ENCODE measurements at places on chromosomes 2 and 18. TPM values are rescaled to one million over a fixed set of nuclear protein-coding genes. Genes with fewer than 3 reads are reported as not detected.

DNA sequence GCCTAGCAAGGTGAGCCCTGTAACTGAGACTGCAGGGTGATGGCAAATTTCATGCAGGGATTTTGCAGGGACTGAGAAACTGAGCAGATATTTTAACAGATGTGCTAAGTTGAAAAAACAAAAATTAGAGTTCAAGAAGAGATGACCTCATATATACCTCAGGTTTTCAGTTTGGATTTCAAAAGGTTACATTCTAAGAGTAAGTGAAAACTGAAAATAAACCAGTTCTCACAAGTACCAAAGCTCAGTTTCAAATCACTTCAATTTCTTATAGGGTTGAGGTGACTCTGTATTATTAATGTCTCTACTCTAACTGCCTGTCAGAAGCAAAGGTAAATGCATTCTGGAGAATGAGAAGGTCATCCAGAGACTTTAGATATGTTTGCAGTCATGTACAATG, 237.4 kb upstream of the VRK2 start:
- no peak for DNase-seq

DNA sequence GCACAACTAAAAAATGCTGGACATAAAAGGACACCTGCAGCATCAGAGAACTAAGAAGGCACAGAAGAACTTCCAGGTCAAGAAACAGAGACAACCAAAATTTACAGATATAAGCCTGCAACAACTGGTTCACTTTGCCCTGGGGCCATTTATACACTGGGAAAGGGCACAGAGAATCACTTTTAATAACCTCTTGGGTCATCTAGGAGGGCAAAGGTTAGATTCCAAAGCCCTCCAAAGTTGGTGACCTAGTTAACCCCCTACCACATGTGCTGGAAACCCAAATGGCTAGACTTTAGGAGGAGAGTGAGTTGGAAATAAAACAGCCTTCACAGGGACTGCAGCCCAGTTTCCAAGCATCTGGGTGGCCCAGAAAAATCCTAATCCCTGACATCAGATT, 3.3 kb downstream of the RNU4ATAC start:
- DNase-seq: no peak

DNA sequence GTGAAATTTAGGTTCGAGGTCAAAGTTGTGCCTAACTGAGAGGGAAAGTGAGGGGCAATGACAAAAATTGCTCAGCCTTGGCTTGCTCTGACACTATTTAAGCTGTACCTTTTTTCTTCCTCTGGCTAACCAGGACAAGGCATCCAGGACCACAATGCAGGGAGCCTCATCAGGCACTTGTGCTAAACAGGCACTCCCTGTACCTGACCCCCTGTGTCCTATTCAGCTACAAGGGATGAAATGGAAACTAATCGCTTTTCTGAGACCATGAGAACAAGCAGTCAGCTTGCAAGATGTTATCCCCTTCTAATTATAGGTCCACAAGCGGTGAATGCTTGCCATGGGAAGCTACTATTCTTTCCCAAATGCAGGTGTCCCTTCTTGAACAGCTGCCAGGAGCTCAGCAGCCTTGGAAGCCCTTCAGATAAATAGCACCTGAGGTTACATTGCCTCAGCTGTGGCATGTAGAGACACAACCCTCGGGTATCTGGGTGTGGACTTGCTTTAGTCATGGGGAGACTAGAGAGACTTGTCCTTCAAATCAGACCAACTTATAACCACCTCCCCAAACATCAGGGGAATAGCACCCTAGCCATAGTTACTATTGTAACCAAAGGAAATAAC, 19.1 kb upstream of the ITGA6 start:
- no peak for DNase-seq

- DNase-seq: no peak
These were observed 555.0 kb upstream of the GYPC start for GRCh38 chr2:126100962-126101361.

DNA sequence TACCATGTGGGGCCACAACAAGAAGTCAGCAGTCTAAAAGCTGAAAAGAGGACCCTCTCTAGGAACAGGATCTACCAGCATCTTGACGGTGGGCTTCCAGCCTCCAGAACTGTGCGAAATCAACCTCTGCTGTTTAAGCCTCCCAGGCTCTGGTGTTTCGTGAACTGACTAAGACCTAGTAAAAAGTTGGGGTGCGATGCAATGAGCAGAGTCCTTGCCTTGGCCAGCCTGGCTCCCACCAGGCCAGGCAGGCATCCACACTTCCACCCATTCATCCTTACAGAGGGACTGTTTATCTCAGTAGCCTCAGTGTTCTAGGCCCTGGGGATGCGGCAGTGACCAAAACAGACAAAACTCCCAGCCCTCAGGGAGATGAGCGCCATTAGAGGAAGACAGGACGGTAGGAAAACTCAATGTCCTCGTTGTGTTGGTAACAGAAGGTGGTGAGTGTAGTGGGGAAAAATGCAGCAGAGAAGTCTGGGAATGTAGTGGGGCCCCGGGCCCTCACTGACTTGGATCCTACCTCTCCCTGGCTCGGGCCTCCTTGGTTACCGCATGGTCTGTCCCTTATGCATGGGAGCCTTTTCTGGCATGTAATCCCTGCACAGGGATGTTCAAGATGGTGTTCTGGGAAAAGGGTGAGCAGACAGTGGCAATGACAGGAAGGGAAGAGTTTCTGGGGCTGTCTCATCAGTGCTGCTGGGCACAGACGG, 271.8 kb upstream of the HS6ST1 start:
- no peak for DNase-seq

DNA sequence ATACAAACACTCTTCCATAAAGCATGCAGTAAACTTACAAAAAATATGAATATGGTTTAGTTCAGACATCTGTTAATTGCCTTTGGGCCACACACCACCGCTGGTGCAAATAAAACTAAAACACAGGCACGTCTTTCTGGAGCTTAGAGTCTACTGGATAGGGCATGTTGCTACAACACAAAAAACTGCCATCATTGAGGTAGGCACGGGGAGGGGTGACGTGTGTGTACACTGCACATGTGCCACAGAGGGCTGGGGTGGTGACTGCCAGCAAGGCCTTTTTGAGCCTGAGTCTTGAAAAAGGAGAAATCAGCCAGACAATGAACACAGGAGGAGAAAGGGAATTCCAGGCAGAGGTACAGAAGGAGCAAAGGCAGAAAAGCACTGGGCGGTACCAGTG, 5.1 kb downstream of the SERPINE2 start:
- no peak for DNase-seq

DNA sequence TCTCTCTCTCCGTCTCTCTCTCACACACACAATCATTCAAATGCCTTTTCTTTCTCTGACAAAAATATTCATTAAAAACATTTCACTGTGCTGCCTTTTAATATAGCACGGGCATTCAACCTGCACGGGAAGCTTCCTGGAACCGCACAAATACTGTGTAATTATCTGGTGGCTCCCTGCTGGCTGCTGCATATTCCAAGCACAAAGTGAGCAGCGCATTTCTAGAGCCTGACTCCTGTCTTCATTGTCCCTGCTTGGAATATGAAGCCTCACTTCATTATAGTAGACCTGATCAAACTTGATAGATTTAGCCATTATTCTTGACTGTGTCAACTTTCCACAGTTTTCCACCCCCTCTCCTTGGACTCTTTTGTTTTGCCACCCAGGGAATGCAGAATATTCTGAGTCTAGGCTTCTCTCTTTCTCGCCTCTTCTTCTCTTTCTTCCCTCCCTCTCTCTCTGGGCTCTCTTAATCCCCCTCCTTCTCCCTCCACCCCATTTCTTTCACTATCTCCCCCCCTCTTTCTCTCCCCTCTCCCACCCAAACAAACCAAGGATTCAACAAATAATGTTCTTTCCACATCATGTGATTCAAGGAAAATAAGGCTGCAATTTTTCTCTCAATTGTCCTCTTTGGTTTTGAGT, 672.1 kb upstream of the FANCL start:
- no peak for DNase-seq

DNA sequence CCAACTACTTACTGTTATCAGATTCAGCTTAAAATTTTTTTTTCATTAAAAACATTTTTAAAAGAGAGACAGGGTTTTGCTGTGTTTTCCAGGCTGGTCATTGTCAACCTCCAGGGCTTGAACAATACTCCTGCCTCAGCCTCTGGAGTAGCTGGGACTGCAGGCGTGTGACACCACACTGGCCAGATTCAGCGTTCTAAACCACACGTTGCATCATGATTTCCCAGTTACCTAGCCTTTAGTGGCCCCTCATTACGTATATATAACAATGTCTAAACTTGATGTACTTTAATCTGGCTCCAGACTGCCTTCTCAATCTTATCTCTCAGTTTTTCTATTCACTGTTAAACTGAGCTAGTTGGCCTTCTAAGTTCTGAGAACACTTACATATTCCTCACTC, 89.6 kb downstream of the COMMD1 start:
- no peak for DNase-seq

- no peak for DNase-seq
These were observed 63.4 kb upstream of the ZBTB7C start for GRCh38 chr18:48472610-48473009.

- DNase-seq: no peak
These were observed 18.3 kb upstream of the NEDD4L start for GRCh38 chr18:58025733-58026132.

DNA sequence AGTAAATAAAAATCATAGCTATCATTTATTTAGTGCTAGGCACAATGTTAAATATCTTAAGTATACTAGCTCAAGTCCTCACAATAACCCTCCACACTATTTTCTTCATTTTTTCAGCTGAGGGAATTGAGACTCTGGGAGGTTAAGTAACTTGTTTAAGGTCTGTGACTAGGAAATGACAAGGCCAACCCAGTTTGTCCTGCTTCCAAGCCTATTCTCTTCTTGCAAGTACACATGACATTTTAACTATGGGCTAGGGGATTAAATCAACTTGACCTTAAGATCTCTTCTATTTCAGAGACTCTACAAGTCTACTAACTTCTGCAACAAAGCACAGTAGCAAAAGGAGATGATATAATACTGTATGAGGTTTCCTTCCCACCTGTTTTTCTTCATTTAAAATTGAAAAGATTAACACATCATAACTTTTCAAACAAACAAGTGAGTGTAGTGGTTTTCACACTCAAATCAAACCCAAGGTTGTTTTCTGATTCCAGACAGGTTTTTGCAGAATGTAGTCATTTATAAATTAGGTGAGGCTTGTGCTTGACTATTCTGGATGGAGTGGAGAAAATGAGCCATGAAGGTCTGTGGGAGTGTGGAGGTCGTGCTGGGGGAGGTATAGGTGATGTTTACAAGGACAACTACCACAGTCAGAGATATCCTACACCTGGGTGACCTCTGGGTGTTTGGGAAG, 57.0 kb downstream of the CD28 start:
- no peak for DNase-seq

- no peak for DNase-seq
These were observed 12.2 kb downstream of the METAP1D start for GRCh38 chr2:172011812-172012575.

Gene SLC66A2
- total RNA-seq: 31.0 TPM

Gene AQP12B
- total RNA-seq: not detected

Gene PROKR1
- total RNA-seq: 2.0 TPM

Gene IL36B
- total RNA-seq: not detected

Data from occipital lobe (tissue), 3 donors.